ENCODE measurements at places on chromosomes 4 and X. TPM values are rescaled to one million over a fixed set of nuclear protein-coding genes. Genes with fewer than 3 reads are reported as not detected.

- DNase-seq: no peak
These were observed 396.5 kb downstream of the PRDM5 start for GRCh38 chr4:120526033-120526432.

GRCh38 chrX:69884210-69884609 is 165.5 kb downstream of the AWAT2 start:
- DNase-seq: no peak

- no peak for DNase-seq
These were observed 74.4 kb upstream of the PRKX start for GRCh38 chrX:3787856-3788255.

DNA sequence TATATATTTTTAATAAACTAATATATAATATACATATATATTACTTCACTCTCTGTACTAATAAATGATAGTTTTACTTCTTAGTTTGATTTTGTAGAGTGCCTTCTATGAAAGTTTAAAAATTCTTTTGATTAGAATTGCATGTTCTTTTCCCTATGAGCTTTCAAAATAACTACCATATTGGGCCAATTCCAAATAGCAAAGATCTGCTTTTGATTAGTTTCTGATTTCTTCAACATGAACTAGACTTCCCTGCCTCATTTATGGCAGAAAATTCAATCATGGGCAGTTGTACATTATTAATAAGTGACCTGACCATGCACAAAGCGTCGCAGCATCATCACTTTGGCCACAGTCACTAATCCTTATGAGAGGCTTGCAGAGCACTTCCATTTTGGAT is 48.9 kb upstream of the TEX13A start:
- DNase-seq: no peak

DNA sequence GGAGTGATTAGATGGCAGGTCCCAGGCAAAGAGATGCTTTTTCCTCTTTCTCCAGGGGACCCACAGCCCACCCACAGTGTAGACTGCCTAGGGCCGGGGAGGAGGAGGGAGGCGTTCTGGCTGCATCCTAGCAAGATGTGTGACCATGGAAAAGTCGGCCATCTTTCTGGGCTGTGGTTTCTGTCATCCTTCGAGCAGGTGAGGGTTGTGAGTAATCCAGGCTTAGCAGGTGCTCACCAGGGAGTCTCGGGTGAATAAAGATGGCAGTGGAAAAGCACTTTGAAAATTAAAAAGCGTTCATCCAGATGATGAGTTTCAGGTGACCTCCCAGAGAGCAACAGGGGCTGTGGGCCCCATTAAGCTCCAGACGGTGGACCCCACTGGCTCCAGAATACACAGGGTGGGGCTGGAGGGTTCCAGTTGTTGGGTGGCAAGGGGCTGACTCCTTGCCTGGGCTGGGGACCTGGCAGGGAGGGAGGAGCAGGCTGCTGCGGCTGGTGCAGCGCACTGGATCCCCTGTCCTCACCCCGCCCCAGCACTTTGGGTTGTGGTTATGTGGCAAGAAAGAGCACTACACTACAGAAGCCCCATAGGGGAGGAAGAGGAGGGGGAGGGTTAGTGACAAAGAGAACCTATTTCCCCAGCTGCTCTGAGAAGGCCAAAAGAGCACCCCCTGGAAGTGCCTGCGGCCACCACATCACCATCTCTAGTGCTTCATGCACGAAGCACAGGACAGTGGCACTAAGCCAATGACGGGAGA is 23.7 kb downstream of the ELF4 start:
- DNase-seq: no peak

GRCh38 chrX:42093756-42094155 is 170.4 kb upstream of the CASK start:
- peak; percentile 34 for DNase-seq

- DNase-seq: peak; percentile 83
These were observed 48.6 kb downstream of the PDGFRA start for GRCh38 chr4:54277691-54278090.

DNA sequence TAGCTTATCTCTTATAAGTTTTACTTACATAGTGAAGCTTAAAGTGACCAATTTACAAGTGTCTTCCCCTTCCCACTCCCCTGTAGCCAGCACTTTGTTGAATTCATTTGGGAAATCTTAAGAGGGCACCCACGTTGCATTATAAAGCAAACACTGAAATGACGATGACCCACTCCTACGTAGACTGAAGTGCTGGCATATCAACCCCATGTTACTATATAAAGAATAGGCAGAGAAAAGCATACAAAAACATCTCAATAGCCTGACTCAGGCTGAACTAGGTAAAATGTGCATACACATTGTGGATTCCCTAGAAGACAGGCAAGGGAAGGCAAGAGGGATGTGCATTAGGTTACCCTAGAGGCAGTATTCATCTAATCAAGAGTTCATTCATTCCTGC is 313.4 kb downstream of the TENM3 start:
- DNase-seq: no peak

DNA sequence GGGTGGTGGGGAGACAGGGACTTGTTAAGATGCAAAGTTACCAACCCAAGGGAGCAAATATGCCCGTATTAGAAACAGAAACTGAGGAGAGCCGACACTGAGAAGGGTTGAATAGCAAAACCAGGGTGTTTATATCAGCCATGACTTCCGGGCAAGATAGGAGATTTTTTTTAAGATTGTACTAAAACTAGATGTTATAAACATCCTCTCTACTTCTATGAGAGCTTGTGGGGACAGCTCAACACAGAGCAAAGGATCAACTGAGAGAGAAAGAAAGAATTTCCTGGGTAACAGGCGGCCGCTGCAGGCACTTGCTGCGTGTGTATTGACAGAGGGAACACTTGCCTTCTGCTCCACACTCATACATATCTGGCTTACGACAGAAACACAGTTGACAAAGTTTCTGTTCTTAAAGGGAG is 49.1 kb upstream of the FBXW7 start:
- DNase-seq: no peak

DNA sequence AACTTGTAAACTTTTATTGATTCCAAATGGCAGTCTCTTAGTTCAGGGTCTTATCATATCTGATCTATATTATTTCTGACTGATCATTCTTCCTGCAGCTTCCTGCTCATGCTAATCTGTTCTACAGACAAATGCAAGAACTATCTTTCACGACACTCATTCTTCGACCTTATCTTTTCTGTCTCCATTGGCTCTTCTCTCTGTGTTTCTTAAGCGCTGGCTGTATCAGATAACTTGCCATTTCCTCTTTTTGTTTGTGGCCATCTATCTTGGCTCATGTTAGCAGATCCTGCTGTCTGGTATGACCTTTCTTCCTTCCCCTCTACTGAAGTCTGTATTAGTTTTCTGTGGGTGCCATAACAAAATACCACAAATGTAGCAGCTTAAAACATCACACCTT is 230.5 kb upstream of the PUDP start:
- no peak for DNase-seq

GRCh38 chr4:1609901-1610790 is 74.0 kb downstream of the FAM53A start:
- DNase-seq: no peak

- no peak for DNase-seq
These were observed 267.8 kb downstream of the DTHD1 start for GRCh38 chr4:36549252-36549651.

DNA sequence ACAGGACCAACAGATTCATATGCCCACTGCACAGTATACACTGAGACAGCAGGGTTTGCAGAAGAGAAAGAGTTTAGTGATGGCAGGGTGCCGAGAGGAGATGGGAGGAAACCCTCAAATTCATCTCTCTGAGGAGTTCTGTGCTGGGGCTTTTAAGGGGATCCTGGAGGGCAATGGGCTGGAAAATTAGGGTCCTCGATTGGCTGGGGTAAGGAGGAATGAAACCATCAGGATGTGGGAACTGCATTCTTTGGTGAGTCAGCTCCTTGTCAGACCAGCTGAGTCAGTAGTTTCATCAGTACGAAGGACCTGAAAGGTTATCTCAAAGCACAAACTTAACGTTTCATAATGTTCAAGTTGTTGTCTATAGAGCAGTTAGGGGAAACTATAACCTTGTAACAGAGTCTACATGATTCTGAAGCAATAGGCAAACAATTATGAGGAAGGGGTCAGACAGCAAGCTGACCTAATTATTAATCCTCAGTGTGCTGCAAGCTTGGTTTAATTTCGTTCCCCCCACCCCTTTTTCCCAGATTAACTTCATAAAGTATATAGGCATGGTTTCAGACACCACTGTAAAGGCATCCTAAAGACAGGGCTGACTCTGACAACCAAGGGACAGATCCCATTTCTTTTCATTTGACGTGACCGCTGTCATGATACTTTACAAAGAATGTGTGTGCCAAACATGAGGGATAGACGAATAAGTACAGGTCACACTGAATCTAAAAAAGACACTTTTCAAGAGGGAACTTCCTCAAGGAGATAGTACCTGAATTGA is 1.5 kb upstream of the MSMO1 start:
- DNase-seq: peak; percentile 77

GRCh38 chr4:11831739-11832138 is 403.0 kb upstream of the HS3ST1 start:
- peak; percentile 75 for DNase-seq

- DNase-seq: peak; percentile 58
These were observed 1.0 kb downstream of the ZDHHC9 start for GRCh38 chrX:129842510-129843208.

DNA sequence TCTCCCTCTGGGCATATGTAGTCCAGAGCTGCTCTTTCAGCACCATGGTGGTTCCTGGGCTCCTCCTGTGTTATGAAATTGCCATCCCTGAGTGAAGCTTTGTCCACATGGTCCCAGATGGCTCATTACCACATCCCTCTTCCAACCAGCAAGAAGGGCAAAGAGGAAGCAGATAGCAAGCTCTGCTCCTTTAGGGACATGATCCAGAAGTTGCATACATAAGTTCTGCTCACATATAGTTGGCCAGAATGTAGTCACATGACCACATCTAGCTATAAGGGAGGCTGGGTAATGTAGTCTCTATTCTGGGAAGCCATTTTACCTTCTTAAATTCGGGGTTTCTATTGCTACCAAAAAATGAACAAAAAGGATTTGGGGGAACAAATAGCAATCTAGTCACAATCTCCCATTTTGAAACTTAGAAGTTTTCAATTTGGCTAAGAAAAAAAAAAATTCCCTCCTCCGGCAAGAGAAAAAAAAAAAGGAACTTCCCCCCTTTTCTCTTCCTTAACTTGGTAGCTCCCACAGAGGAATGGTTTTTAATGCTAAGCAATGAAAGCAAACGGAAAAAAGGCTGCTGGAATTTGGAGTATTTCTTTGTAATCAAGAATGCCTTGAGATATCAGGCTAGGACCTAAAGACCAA is 88.2 kb upstream of the USP9X start:
- DNase-seq: peak; percentile 86

DNA sequence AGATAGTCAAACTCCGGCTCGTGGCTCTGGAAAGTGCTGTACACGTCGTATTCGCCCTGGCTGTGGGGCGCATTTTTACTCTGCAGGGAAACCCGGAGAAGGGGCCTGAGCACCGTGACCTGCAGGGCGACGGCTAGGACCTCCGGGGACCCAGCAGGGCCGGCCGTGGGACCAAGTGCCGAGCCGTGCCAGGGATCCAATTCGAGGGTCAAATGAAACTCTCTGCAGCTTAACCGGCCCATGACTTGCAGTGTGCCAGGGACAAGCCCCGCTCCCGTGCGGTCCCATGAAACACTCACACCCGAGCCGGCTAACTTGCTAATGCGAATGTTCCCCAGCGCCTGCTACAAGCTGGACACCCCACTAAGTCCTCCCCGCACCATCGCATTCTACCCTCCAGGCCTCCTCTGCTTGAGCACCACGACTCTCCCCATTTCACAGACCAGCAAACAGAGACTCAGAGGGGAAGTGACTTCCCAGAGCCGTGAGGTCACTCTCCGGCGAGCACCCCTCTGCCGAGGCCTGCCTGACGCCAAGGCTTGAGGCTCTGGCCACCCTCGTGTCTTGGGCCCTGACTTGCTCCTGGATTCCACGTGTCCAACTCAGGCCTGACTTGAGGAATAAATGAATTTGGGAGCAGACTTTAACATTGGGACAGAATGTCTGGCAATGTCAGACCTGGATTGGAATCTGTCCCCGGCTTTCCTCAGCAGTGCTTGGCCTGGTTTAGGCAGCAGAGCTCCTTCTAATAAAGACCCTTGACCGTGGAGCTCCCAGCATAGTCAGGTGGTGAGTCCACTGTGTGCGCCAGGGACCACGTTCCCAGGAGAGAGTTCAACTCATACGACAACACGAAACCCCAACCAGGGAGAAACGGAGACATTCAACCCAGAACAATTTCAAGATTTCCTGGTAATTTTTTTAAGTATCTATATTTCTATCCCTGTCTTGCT is 93.6 kb downstream of the PPP2R2C start:
- no peak for DNase-seq

TBC1D8B gene
- 17.3 TPM for total RNA-seq

NXF3 gene
- not detected for total RNA-seq

DKC1 gene
- total RNA-seq: 36.5 TPM

XKRX gene
- 0.36 TPM for total RNA-seq

FTSJ1 gene
- 22.7 TPM for total RNA-seq

ZIC3 gene
- not detected for total RNA-seq

PRDM8 gene
- 7.8 TPM for total RNA-seq

DMD gene
- total RNA-seq: 10.3 TPM

ADAM29 gene
- total RNA-seq: not detected

Measured in fibroblast of the aortic adventitia (primary cell).